Activated T-cell treated with anti-CD3 and anti-CD28 coated beads for 48 hours (primary cell): ENCODE measurements at places on chromosomes 4 and X.

- DNase-seq: no peak
Observed at GRCh38 chr4:97828646-97829045, 314.6 kb downstream of the STPG2 start.

DNA sequence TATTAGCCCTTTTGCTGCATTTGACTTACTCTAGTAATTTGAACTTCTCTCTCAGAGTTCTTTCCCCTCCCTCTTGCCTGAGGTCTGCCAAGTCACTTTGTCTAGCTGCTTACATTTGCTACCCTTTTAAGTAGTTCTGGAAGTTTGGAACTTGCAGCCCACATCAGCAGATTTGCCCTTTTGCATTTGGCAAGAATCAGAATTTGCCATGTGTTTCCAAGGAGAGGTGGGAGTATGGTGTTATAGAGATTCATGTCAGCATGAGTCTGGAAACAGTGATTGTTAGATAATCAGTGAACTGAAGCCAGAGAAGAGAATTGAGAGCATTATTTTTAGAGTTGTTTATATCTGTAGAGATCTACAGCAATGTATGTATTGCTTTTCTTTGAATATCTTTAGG, 52.1 kb downstream of the KLHL34 start:
- DNase-seq: no peak

- DNase-seq: no peak
Observed at GRCh38 chr4:15774020-15774420, 4.1 kb upstream of the CD38 start.

DNA sequence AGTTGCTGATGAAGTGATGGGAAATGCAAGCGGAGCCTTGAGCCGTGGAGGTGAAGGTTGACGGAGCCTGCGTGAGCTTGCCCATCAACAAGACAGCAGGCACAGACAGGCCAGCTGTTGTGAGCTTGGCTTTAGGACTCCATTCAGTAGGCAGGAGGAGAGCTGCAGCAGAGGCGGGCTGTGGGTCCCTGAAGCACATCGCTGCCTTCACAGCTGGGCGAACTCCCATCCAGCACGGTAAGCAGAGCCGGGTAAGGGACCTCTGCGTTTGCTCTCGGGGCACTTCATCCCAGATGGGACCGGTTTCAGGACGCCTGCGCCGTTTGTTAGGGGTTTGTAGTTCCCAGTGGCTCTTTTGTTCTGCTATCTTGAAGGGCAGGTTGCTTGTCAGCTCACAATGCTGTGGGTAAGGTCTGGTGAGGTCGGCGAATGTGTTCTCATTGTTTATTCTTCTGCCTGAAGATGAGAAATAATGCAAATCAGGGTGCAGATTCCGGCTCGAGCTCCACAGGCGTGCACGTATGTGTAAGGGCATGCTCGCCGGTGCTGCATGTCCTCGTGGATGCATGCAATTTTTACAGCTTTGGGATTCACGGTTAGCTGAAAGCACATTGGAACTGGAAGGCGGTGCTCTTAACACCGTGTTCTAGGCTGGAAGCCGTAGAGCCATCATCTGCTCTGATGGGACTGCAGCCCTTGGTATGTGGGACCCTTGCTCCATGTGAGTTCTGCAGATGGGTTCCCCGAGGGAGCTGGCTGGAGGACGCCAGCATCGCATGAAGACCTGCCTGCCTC, 54.6 kb upstream of the CLDN34 start:
- no peak for DNase-seq

GRCh38 chr4:24141836-24142235, 252.0 kb upstream of the PPARGC1A start:
- no peak for DNase-seq

- no peak for DNase-seq
Observed at GRCh38 chrX:72113461-72113860, 18.3 kb downstream of the RTL5 start.

DNA sequence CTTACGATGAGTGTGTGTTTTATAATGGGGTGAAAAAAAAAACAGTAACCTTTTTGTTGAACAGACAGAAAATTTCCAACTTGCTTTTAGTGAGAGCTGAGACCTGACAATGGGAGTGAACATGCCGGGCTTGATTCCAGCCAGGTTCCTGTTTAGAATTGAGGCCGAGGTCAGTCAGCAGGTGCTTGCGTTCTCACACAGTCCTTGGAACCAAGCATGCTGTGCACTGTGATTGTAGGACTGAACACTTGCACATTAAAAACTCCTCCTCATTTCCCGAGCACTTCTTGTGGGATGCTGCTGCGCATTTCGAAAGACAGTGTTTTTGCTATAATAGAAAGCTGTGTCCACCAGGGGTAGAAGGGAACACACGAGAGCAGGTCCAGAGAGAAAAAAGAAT, 51.8 kb downstream of the TMEM131L start:
- DNase-seq: no peak

- no peak for DNase-seq
Observed at GRCh38 chr4:147303174-147303872, 177.6 kb upstream of the EDNRA start.

- DNase-seq: no peak
Observed at GRCh38 chr4:10345381-10345784, 111.8 kb downstream of the ZNF518B start.

GRCh38 chr4:99821918-99822503, 5.4 kb downstream of the DAPP1 start:
- no peak for DNase-seq

GRCh38 chr4:140149846-140150635, 3.9 kb downstream of the MAML3 start:
- no peak for DNase-seq

GRCh38 chr4:124970011-124970410, 257.5 kb upstream of the ANKRD50 start:
- no peak for DNase-seq

DNA sequence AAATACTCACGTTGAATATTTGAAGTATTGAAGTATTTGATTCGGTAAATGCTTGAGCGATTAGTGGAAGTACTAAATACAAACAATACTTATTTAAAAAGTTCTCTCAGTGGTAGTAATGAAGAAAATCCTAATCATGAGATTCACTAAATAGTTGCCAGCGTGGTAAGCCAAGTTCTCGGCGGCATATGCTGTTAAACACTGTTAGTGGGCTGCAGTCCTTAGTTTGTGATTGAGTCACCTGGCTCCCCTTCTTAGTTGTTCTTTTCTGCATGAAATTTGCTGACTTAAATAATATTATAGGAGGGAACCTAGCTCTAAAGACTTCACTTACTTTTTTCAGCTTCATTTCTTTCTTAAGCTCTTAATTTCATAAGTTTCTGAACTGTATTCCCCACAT, 51.4 kb downstream of the STIM2 start:
- no peak for DNase-seq

DNA sequence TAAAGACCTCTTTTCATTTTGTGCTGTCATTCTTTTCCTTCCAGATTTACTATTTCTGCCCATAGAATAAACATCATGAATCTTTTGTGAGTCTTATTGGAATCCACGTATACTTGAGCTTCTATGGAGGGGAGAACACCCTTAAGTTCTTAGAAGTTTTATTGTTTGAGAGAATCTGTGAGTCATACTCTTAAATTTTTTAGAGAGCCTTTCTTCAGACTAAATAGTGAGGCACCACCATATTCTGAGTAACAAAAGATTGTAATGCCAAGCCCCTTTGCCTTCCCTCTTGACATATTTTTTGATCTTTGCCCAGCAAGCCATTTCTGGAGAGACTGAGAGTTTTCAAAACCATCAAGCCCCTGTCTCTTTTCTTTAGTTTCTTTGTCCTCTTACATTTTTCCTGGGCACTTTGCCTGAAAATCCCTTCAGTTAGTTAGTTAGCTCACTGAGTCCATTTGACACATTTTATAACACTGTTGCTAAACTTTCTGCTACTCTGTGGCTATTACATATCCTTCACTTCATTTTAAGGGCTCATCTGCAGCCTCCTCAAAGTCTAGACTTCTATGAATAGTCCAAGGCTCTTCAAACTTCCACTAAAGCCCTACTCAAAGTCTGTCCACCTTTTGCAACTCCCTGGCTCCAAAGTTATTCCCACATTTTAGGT, 65.3 kb upstream of the NDUFC1 start:
- no peak for DNase-seq

- DNase-seq: no peak
Observed at GRCh38 chr4:168304744-168305459, 13.7 kb downstream of the DDX60 start.

- peak; percentile 19 for DNase-seq
Observed at GRCh38 chrX:69163936-69164741, 1.1 kb downstream of the PJA1 start.

- peak; percentile 36 for DNase-seq
Observed at GRCh38 chr4:78776729-78777575, 802 bp downstream of the BMP2K start.

DNA sequence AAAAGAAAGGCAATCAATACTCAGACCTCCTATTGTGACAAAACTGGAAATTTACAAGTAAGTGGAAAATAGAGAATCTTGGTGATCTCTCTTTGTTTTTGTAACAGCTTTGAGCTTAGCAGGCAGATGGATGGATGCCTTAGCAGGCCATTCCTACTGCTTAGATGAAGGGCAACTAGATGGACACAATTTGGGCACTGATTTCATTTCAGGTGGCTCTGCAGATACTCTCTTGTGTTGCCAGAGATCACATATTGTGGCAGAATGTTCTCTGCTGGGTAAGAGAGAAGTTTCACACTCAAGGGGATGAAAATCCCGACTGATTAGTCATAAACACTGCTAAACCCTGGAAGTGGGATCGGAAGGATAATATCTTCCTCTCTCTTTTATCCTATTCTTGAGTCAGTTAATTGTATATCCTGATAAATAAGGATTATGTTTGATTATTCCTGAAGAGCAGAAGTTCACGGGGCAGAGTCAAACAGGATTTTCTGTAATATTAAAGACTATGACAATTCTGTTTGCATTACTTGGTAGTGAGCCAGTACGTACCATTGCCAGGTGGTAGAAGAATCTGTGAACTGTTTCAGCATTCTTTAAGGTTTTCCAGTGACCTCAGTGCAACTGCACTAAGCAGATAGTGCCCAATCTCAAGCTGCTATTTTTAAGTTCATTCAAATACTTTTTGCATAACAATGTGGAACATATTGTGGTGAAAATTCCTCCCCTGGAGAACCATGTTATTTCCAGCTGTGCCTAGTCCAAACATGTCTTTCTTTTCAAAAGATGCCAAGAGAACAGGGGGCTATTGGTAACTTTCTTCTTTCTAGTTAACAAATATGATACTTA, 974.3 kb downstream of the FSTL5 start:
- DNase-seq: no peak

- no peak for DNase-seq
Observed at GRCh38 chrX:21524008-21524407, 134.1 kb downstream of the KLHL34 start.

GRCh38 chrX:103467156-103467555, 52.1 kb downstream of the RAB40A start:
- DNase-seq: no peak

DNA sequence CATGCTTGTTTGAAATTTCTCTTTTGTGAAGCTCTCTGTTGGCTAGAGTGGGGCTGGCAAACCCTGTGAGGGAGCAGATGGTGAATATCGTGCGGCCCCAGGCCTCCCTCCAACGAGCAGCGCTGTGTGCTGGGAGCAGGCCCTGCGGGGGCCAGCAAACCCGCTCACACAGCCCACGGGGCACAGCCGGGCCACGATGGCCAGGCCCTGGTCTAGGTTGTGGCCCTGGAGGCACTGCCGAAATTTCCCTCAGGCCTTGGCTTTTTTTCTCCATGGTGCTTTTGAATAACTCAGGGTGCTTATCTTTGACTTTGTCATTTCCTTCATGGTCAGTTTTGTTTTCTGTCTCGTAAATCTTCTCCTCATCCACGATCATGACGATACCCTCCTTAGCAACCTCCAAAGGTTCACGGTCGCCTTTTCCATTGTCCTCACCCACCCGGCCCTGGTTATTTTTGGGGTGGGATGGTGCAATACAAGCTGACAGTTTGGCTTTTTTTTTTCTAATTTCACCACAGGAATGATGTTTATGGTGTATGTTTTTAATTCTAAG, 20.7 kb downstream of the PCGF3 start:
- DNase-seq: no peak

DNA sequence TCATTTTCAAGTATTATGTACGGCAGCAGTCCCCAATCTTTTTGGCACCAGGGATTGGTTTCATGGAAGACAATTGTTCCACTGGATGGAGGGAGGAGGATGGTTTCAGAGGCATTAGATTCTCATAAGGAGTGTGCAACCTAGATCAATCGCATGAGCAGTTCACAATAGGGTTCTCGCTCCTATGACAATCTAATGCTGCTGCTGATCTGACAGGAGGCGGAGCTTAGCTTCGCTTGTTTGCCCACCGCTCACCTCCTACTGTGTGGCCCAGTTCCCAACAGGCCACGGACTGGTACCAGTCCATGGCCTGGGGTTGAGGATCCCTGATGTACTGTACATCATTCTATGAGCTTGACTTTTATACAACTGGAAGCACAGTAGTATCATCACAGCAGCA, 48.4 kb downstream of the SMIM20 start:
- DNase-seq: no peak

DNA sequence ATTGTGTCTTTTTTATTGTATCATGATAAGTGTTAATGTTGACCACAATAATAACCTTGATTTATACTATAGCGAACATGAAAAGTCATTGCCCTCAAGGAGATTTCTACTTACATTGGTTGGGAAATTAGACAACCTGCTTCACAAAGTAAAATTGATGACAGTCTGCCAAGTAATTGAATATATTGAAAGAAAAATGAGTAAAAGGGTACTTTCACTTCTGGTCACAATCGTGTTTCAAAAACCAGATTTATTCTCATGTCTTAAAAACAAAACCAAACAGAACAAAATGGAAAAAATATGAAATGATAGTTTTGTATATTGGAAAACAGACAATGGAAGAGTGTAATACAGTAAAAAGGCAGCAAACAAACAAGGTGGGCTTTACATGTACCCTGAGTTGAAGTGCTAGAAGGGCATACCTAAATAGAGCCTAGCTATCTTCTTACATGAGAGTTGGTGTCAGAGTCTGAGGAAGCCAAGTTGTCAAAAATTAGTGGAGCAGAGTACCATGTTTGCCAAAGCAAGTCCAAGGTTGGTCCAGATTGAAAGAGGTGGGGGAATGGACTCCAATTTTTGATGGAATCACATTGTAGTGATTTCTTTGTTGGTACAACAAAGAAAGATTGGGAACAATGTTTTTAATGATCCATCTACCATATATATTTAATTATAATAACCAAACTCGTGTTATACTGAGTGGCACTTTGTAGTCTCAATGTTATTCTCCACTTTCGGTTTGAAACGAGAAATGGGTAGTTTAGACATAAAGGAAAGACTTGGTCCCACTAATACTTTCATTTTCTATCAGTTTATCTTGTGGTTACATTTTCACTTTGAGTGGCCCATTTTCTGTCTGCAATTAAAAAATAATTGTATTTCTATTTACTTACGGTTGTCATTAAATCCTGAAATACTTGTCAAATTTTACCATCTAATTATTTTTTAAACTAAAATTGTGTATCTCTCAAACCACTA, 775.6 kb downstream of the STIM2 start:
- DNase-seq: no peak

DNA sequence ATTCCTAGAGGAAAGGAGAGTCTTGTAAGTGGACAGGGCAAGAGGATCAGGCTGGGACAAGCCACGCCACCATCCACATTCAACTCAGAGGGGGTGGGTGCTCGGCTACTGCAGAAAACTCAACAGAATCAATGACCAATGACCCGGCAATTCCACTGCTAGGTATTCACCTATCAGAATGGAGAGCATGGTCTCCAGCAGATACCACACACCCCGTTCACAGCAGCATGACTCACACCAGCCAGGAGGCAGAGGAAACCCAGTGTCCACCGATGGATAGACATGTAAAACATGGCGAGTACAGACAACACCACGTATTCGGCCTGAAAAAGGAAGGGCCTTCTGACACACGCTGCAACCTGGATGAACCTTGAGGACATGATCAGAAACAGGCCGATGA, 175.9 kb downstream of the AFAP1 start:
- DNase-seq: no peak
